Mucosa of gallbladder (tissue), 1 donor: ENCODE measurements at places on chromosomes 3 and 15. TPM values are rescaled to one million over a fixed set of nuclear protein-coding genes. Genes with fewer than 3 reads are reported as not detected.

The CTXND1 gene
- total RNA-seq = 0.09 TPM

The SLC22A13 gene
- 0.95 TPM for total RNA-seq

- no peak for DNase-seq
Observed at GRCh38 chr3:39750712-39751111, 58.7 kb upstream of the MYRIP start.

DNA sequence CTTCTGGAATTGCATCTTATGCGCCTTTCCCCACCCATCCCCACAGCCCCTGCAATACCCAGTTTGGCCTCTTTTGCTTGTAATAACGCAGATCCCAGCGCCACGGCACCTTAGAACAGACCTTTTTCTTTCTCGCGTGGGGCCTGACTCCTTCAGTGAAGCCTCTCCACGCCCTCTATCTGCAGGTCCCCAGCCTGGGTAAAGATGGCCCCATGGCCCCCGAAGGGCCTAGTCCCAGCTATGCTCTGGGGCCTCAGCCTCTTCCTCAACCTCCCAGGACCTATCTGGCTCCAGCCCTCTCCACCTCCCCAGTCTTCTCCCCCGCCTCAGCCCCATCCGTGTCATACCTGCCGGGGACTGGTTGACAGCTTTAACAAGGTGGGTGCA is 594 bp downstream of the CRELD1 start:
- no peak for DNase-seq

GRCh38 chr3:119647843-119648575 is 12.4 kb downstream of the POPDC2 start:
- no peak for DNase-seq

GRCh38 chr3:73041537-73041936 is 19.9 kb upstream of the EBLN2 start:
- DNase-seq = no peak

- DNase-seq = no peak
Observed at GRCh38 chr3:168611826-168612225, 516.1 kb upstream of the GOLIM4 start.
